ENCODE measurements at places on chromosomes 13 and 19.

DNA sequence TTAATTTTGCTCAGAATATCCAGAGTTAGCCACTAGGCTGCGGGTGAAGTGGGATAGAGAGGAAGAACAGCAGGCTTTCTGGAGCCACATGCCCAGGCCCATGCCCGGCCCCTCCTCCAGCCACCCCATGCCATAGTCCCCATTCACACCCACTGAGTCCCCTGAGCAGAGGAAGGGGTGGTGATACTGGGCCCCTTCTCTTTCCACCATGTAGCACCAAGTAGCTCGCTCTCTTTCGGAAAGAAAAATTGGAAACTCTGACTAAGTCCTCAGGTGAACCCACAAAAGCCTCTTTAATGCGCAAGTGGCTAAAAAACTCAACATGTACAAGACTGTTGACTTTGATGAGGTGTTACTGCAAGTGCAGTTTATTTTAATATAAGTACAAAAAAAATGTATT is 76.7 kb upstream of the GPR183 start:
- no peak for DNase-seq

GRCh38 chr13:30905932-30906383 is at the start of gene MEDAG:
Gene MEDAG (plus strand): TSS chr13:30906271. CDS start chr13:30906516, 245 bp downstream.
- no peak for DNase-seq

DNA sequence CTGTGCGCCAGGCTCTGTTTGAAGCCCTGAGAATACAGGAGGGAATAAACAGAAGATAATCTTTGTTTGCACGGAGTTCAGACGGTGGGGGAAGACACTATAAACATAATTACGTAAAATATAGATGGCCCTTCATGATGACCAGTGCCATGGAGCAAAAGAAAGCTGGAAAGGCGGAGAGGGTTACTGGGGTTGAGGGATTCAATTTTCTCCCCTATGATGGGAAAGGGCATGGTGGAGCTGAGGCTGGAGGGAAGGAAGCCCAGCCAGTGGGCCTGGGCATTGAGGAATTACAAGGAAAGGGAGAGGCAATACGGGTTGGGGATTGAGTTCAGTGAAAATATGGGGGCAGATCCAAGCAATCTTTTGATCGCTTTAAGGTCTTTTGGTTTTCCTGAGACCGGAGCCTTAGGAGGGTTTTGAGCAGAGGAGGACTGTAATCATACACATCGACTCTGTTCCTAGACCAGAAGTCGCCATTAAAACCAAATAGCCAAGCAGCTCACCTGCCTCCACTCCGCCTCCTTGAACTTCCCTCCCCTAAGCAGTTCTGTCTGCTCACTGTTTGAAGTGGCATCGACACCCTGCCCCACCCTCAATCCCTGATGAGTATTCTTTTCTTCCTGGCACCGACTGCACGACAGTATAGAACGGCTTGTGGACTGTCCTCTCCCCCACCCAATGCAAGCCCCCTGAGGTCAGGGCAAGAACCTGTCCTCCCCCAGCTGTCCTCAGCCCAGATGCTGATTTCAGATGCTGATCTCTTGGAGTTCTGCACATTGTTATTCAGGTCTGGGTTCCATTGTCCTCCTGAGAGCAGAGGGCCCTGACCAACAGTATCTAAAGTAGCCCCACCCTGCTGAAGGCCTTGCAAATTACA is 813 bp upstream of the ZNF296 start:
- no peak for DNase-seq

GRCh38 chr13:21932578-21932977 is 261.7 kb downstream of the FGF9 start:
- no peak for DNase-seq

DNA sequence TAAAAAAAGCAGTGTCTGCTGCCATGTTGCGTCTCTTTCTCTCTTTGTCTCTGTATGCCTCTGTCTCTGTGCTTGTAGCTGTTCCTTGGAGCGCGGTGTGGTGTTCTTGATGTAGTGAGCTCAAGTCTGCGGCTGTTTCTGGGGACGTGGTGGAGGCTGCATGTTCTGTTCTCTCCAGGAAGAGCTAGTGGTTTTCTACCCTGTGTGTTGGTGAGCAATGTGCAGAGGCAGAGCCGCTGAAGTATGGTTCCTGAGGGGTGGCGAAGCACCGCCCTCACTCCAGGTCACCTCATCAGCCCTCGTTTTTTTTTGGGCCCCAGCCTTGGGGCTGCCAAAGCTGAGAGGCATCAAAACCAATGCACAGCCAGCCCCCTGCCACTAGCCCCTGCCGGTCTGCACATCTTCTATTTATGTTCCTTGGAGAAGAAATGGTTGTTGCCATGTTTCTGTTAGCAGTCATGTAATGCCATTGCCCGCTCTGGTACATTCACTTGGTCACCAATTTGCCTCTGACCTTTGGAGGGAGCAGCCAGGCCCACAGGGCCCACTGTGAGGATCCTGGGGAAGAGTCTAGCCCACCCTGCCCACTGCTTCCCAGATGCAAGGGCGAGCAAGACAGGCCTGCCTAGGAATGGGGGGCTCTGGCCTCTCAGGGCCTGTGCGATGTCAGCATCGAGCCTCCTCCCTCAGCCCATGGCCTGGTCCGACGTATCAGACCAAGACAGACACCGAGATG is 7.2 kb downstream of the HNRNPL start:
- DNase-seq, result no peak

DNA sequence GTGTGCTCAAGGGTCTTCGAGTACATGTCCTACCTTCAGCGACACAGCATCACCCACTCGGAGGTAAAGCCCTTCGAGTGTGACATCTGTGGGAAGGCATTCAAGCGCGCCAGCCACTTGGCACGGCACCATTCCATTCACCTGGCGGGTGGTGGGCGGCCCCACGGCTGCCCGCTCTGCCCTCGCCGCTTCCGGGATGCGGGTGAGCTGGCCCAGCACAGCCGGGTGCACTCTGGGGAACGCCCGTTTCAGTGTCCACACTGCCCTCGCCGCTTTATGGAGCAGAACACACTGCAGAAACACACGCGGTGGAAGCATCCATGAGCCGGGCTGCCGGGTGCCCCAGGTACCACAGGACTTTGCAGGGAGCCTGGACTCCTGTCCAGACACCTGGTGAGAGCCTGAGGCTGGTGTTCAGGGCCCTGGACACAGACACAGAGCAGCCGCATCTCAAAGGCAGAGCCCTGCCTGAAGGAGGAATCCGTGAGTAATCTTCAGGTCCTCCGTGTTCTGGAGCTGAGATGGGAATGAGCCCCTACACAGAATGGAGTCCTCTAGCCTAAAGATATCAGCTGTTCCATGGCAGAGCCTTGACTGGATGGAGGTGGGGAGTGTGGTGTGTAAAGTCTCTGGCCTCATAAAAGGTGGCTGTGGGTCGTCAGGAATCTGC is 1.5 kb downstream of the ZNF581 start:
- DNase-seq, result no peak

GRCh38 chr19:40802300-40803169 is 3.5 kb downstream of the EGLN2 start:
- DNase-seq, result no peak

- no peak for DNase-seq
Observed at GRCh38 chr19:12937093-12937926, 1.1 kb upstream of the CALR start.

DNA sequence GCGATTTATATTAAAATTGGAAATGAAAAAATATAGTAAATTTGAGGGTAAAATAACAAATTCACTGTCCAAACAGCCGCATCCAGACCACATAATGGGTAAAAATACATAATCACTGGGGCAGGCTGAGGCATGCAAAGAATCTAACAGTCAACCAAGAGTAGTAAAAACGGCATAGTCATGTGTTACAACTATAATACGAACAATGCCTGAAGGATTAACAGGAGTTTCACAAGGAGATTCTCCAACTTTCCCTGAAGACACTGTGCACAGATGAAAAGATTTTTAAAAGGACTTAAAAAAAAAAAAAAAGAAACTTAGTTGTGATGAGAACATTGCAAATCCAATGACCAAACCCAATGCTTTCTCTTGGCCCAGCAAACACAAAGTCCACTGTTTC is 20.4 kb upstream of the ATXN8OS start:
- DNase-seq, result no peak

DNA sequence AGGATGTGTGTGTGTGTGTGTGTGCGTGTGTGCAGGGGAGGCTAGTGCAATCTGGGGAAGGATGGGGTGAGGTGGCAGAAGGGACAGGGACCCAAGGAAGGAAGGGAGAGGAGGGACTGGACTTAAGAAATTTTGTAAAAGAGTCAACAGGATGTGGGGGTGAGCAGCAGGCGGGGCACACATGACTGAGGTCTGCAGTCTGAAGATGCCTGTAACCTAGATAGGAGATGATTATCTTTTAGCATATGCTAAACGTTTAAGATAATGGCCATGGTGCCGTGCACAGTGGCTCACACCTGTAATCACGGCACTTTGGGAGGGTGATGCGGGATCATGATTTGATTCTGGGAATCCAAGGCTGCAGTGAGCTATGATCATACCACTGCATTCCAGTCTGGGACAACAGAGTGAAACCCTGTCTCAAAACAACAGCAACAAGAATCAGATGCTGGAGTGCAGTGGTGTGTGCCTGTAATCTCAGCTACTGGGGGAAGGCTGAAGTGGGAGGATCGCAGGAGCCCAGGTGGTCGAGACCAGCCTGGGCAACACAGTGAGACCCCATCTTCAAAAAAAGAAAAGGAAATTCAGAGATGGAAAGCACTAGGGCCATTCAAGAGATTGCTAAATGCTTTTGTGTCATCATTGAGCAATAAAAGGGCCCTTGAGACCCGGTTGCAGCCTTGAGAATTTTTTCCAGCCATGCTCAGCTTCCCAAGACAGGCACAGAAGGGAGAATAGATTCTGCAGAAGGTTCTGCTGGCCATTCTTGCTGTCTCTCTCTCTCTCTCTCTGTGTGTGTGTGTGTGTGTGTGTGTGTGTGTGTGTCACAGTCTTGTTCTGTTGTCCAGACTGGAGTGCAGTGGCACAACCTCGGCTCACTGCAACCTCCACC is 3.8 kb upstream of the ZNF414 start:
- no peak for DNase-seq

DNA sequence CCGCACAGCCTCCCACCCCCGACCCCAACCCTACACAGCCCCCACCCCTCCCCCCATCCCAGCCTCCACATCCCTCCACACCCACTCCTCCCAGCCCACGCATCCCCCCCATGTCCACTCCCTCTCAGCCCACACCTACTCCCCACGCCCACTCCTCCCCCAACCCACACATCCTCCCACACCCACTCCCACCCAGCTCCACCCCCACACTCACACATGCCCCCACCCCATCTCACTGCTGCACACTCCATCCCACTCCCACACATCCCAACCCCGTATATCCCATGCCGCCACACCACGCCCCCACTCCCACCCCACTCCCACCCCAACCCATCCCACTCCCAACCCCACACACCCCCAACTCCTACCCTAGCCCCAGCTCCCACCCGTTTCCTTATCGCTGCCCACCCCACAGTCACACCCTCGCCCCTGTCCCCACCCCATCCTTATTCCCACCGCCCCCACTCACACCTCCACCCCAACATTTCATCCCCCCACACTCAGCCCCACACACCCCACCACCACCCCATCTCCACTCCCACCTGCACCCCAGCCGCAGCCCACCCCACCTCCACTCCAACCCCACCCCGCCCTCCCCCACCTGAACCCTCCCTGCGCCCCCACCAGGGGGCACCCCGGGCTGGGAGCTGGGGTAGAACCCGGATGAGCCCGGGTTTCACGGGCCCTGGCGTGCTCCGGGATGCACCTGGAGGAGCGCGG is 809 bp downstream of the TDRD12 start:
- no peak for DNase-seq

GRCh38 chr13:79691826-79692225 is 210.9 kb downstream of the NDFIP2 start:
- DNase-seq, result no peak

GRCh38 chr13:44283600-44283999 is 90.0 kb upstream of the SERP2 start:
- DNase-seq, result no peak

- DNase-seq, result peak; percentile 53
Observed at GRCh38 chr19:40907968-40908735, 26.1 kb upstream of the CYP2A7 start.

DNA sequence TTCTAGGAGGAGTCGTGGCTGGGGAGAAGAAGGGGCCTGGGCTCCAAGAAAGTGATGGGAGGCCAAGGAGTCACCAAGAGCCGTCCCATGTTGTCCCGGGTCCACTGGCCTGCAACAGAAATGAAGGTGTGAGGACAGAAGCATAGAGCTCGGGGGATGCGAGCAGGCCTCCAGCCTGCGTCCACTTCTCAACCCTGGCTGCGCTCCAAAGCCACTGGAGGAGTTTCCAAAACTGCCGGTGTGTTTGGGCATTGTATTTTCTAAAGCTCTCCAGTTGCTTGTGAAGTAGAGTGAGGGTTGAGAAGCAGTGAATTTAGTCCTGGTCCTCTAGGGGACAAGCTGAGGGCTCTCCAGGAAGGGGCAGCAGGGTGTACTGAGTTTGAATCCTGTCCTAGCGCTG is 13.0 kb downstream of the FFAR2 start:
- DNase-seq, result no peak

GRCh38 chr19:40689339-40690049 is 957 bp downstream of the NUMBL start:
- no peak for DNase-seq

GRCh38 chr13:47598340-47598911 is 402.6 kb downstream of the SUCLA2 start:
- DNase-seq, result no peak

- no peak for DNase-seq
Observed at GRCh38 chr13:74062933-74063332, 71.3 kb downstream of the KLF12 start.

GRCh38 chr13:36915106-36915505 is 4.9 kb downstream of the SMAD9 start:
- no peak for DNase-seq

- DNase-seq, result no peak
Observed at GRCh38 chr13:98482476-98483444, 94.1 kb downstream of the STK24 start.

DNA sequence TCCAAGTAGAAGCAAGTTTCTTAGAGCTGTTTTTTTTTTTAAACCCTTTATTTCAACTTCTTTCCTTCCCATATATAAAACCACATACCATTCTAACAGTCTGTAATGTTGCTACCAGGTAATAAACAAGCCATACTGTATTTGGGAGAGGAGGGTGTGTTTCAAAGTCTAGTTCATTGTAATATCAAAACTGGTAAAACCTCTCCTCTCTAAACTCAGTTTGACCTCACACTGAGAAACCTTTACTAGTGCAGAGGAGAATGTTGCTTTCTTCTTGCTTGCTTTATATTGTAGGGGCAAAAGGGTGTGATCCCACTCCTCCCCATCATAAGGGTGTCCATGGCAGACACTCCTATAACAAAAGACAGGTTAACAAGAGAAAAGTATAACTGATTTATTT is 155.1 kb downstream of the GGACT start:
- DNase-seq, result no peak

Measured in stimulated activated CD4-positive, alpha-beta T cell treated with anti-CD3 and anti-CD28 coated beads, Interleukin-1b, Interleukin-23, amount 100 ng/mL, for 1 hour (primary cell).